Urinary bladder (tissue), 4 donors: ENCODE measurements at places on chromosomes 3 and 15. TPM values are rescaled to one million over a fixed set of nuclear protein-coding genes. Genes with fewer than 3 reads are reported as not detected.

- no peak for DNase-seq
Observed at GRCh38 chr15:62962101-62962995, 80.2 kb upstream of the TPM1 start.

The KIF15 gene
- total RNA-seq = 16.1 TPM

DNA sequence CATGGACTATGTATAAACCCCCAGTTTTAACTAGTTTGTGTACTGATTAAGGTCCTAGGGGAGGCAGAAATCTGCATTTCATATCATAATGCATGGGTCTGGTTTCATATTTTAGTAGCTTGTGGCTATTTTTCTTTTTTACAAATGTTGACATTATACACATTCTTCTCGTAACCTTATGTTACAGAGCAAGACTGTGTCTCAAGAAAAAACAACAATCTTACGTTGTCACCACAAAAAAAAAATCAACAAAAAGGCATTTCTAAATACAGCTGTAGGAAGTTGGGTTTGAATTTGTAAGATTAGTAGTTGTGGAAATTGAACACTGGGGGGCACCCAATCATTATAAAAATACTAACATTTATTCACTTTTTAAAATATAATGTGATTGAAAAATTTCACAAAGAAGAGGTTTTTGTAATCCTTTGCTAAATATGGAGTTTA lies 17.9 kb downstream of the SERP1 start:
- DNase-seq = no peak

DNA sequence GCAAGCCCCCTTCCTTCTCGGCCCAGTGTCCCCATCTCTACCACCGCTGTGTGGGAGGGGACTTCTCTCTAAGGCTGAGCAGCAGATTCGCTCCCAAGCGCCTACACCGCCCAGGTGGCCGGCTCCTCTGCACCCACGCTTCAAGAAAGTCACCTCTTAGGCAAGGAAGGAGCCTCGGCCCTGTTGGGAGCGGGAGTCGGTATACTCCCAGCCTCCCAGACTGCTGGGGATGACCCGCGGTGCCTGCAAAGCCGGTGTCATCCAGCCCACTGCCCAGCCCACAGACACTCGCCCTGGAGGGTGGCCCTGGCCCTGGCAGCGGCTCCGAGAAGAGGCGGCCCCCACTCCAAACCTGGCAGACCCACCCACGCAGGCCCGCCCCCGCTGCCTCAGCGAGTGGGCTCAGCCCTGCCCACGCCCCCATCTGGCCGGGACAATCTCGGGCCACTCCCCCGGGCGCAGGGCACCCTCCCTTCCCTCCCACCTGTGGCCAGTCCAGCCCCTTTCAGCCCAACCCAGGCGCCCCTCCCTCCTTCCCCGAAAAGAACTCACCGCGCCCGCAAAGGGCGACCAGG lies 396 bp downstream of the CHRNB4 start:
- no peak for DNase-seq

- DNase-seq = no peak
Observed at GRCh38 chr3:192364316-192364715, 363.0 kb downstream of the FGF12 start.

The AQR gene
- total RNA-seq = 52.3 TPM

- DNase-seq = no peak
Observed at GRCh38 chr3:69020424-69020823, 6.9 kb upstream of the EOGT start.

- DNase-seq = no peak
Observed at GRCh38 chr3:129399895-129400357, 28.5 kb downstream of the EFCAB12 start.

GRCh38 chr15:27094235-27094634 lies 123.3 kb downstream of the GABRG3 start:
- peak; percentile 65 for DNase-seq

DNA sequence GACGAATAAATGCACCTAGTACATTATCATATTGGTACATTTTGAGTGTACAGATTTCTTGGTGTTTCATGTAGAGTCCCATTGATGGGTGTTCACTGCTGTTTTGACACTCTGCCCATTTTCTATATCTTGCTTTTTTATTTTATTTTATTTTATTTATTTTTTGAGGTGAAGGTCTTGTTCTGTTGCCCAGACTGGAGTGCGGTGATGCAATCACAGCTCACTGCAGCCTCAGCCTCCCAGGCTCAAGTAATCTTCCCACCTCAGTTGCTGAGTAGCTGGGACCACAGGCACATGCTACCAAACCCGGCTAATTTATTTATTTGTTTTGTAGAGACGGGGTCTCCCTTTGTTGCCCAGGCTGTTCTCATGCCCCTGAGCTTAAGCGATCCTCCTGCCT lies 44.2 kb downstream of the DNAJC13 start:
- DNase-seq = no peak

The SNX22 gene
- 0.42 TPM for total RNA-seq

- DNase-seq = peak; percentile 83
Observed at GRCh38 chr3:9916734-9917680, at the start of gene IL17RC. Gene IL17RC, plus strand, starts transcription at chr3:9917098. Its CDS starts 218 bp downstream, at chr3:9917316.

- DNase-seq = no peak
Observed at GRCh38 chr15:99130765-99131440, 26.0 kb downstream of the SYNM start.
